ENCODE measurements at places on chromosomes 12 and 14.
A peak's percentile ranks its signal among the peaks of the same experiment; 100 is the strongest.

GRCh38 chr12:88388566-88389540, 191.4 kb downstream of the KITLG start:
- DNase-seq: no peak

DNA sequence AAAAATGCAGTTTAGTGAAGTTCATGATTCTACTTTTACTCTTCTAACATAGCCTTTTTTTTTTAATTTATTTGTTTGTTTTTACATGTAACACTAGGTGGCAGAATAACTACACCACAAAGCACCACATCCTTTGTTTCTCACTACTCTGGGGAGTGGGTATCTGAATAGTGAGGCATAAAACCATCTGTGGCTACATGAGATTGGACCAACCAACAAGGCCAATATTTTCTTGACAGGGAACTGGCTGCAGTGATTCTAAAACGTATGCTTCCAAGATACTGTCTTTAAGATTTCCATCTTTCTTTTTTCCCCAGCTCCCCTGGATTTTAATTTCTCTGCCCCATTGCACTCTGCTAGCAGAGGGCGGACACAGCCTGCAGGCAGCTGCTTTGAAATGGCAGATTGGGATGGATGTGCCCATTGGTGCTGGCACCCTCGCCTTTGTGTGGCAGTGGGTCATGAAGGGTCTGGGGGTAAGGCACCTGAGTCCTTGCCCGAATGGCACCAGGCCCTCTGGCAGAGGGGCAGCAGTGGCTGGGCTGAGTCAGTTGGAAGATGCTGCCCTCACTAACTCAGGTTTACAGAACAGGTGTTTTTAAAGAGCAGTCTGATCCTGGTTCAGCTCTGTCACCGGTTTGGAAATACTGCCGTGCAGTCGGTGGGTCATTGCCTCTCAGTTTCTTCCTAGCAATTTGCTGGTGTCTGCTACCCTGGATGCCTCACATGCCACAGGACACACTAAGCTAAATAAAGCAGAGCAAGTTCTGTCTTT, 429.1 kb downstream of the RAD51B start:
- DNase-seq: peak; percentile 30

DNA sequence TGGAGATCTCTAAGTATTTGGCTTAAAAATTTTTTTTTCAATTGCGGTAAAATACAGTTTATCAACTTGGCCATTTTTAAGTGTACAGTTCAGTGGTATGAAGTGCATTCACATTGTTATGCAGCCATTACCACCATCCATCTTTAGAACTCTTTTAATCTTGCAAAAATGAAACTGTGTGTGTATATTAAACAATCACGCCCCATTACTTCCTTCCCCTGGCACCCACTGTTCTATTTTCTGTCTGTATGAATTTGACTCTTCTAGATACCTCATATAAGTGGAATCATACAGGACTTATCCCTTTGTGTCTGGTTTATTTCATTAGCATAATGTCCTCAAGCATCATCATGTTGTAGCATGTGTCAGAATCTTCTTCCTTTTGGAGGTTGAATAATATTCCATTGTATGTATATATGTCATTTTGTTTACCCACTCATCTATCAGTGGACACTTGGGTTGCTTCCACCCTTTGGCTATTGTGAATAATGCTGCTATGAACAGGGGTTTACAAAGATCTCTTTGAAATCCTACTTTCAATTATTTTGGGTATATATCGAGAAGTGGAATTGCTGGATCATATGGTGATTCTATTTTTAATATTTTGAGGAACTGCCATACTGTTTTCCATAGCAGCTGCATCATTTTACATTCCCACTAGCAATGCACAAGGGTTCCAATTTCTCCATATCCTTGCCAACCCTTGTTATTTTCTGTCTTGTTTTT, 62.9 kb downstream of the SAMD4A start:
- peak; percentile 18 for DNase-seq

DNA sequence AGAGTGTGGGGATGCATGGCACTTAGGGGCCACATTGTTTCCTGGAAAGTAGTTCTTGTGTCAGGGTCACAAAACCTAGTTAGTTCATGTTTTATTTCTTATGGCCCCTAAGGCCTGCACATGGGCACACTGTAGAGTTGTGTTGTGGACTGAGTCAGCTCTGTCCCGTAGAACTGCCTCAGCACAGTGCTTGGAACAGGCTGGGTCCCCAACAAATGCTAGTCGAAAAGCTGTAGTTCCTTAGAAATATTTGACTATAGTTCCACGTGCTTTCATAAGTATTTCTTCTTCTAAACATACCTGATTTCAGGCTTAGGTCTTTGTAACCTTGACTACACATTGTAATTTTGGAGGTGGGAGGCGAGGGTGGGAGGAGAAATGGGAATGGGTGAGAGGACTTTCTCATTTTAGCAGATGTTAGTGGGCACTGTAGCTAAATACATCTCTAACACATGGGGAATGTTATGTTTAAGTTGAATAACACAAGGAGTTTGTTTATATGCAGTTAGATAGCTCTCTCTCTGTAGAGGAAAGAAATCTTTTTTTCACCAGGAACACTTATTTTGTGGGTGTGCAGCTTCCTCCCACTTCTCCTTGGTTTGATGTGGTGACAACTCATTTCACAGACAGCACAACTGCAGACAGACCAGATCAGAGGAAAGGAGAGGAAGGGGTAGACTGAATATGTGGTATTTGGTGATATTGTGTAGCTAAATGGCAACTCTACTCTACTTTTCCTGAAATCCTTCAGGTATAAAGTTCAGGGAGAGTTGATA, 39.5 kb upstream of the DACT1 start:
- DNase-seq: no peak

GRCh38 chr12:107032266-107032665, 45.3 kb upstream of the MTERF2 start:
- DNase-seq: peak; percentile 20

DNA sequence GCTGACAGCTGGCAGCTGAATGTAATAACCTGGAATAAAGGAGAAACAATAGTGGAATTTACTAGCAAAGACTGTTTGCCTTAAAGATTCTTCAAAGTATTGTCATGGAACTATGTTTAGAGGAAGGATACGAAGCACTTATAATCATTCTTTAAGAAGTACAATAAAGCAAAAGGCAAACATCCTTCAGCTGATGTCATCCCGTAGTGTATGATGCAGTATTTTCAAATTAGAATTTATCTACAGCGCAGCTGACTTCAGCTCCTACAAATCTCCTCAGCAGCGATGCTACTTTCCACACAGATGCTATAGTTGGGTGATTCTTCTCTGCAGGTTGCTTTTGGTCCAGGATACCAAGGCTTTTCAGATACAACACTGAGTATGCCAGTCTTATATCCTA, 31.5 kb downstream of the CLEC1A start:
- no peak for DNase-seq

GRCh38 chr12:64561302-64562136, 48.8 kb upstream of the RASSF3 start:
- no peak for DNase-seq

DNA sequence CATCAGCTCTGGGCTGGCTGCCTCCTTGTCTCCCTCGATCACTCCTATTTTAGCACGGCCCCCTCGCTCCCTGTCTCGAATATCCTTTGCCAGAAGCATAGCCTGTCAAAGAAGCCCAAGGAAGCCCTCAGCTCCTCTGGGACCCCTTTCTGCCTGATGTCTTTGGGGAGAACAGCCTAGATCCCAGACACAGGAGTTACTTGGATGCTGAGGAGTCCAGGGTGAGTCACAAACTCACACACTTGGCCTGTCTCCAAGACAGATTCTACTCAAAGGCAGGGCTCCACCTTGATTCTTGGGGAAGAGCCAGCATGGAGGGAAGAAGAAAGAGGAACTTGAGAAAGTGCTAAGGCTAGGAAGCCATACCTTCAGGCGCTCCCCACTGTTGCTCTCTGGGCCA, 8.1 kb downstream of the AVIL start:
- no peak for DNase-seq

DNA sequence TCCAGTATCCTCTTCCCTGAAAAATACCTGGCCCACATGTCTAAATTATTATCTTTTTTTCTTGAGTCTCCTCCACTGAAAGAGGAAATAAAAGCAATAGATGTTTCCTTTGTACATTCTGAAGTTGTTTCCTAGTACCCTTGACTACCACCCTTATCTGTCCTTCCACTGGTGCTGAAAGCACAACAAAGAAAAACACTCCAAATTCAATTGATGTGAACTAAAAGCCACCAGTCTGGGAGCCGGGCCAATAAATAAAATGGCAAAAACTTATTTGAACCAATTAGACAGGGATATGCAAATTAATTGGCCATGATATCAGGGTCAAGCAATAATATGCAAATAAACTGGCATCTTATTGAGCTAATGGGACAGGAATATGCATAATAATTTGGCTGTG, 330.5 kb downstream of the PAWR start:
- no peak for DNase-seq
